ENCODE measurements at places on chromosomes 12 and 14.

DNA sequence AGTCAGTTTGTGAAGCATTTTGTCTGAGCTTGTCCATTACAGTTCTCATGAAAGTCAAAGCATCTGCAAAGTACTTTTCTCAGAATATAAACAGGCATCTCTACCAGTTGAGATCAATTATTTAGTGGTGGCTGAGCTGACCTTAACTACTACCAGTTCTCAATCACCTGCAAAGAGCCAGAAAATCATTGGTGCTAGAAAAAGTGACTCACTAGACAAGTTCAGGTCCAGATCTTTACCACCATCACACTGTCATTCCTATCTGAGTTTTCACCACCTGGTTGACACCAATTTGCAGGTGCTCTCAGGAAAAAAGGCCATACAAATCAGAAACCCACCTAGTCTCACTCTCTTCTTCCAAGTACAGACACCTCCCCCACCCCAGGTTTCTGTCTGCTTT, 33.3 kb downstream of the ITPR2 start:
- DNase-seq = no peak

DNA sequence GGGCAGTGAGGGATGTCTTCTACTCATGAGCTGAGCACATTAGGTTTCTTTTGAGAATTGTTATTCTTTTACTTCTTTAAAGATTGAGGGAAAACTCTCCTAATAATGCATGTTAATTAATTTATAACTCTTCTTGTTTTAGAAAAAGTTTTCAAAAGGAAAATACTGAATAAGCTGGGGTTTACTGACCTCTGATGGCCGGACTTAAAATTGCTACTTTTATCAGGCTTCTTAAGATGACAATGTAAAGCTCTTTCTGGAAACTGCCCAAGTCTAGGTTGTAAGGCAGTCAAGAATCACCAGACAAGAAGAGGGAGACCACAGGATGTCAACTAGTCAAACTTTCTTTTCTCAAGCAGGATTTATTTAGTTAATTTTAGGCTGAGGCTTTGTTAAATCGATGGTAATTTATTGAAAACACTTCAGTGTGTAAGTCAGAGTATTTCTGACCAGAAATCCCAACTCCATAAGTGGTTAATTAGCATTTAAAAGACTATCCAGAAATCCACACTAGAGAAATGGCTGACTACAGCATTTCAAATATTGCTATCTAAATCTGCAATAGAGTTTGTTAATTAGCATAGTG, 82.1 kb downstream of the AVPR1A start:
- no peak for DNase-seq

GRCh38 chr14:97036086-97036852, 239.1 kb downstream of the VRK1 start:
- DNase-seq = no peak

- DNase-seq = no peak
Measured at GRCh38 chr12:64125913-64126312, 96.2 kb downstream of the KICS2 start.

GRCh38 chr14:71591231-71591630, 341.0 kb upstream of the RGS6 start:
- DNase-seq = no peak

GRCh38 chr12:90355711-90356355, 599.1 kb downstream of the CCER1 start:
- no peak for DNase-seq

DNA sequence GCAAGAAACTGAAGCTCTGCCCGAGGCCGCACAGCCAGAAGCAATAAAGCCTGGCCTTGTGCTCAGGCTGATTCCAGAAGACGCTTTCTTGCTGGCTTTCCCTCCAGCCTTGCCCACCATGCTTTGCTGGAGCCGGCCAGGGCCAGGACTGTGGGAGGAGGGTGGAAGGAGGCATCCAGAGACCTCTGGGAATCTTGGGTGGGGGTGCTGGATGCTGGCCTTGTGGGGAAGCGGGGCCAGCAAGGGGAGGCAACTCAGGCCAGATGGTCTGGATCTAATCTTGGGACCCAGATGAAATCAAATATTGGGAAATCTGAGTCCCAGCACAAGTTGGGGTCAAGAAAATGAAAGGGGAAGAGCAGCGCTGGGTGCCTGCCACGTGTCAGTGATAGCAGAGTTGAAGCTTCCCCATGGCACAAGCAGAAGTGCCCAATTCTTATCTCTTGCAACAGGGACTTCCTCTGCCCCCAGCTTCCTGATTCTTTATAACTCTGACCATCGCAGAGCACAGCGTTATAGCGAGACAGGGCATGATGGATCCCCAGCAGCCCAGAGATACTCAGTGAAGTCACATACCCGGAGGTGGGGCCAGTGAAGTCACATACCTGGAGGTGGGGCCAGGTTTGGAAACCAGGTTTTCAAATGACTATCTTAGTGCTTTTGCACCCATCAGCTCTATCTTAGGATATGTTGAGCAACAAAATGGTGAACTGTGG, 6.4 kb upstream of the RABGGTA start:
- no peak for DNase-seq

DNA sequence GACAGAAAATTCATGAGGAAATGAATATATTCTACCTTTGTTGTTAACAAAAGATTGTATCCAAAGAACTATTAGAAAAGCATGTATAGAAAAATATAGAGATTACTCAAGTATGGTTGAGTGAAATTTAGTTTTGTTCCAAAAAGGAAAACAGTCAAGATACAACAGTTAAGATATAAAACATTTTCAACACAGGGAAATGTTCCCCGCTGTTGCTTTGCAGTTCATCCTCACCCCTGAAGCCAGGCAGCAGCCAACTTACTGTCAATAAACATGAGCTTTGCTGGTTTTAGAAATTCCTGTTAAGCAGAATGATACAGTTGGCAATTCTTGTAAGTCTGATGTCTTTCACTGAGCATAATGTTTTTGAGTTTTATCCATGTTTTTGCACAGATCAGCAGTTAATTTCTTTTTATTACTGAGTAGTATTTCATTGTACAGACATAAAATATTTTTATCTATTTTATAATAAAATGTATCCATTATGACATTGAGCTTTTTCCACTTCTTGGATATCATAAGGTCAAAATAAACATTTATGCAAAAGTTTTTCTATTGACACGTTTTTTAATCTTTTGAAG, 1.2 kb upstream of the CLEC2B start:
- no peak for DNase-seq

DNA sequence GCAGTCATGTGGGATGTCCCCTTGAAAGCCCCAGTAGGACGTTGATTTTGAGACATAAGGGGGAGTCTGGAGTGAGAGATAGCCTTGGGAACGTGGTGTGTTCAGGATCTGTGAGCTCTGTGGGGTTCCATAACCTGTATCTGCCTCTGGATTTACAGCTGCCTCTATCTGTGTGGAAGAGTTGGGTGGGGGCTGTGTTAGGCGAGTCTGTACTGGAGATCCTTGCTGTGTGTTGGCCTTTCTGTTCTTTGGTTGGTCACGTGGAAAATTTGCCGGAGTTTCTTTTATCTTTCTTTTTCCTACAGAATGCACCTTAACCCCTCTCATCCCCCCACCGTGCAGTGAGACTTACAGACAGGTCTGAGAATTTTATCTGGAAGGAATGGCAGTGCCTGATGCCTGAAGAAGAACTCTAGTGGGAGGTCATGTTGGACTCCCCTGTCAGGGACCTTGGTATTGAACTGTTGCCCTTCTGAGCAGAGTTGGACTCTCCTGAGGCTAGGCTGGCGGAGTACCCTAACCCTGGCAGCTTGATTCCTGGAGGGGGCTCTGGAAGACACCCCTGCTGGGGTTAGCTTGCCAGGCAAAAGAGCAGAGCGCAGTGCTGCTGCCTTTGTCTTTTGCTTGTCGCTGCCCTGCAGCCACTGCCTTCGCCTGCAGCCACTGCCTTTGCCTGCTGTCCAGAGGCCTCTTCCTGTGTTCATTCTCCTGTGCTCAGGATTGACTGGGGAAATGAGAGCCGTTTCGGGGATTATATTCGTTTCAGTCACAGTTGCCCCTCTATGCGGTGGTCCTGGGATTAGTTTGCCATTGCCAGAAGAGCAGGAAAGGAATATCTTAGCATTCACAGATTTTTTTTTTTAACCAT, 34.1 kb downstream of the ZNF664 start:
- no peak for DNase-seq

- DNase-seq = no peak
Measured at GRCh38 chr12:27297566-27297965, 35.1 kb upstream of the BMAL2 start.

- DNase-seq = no peak
Measured at GRCh38 chr12:107957459-107957858, 171.6 kb upstream of the WSCD2 start.

DNA sequence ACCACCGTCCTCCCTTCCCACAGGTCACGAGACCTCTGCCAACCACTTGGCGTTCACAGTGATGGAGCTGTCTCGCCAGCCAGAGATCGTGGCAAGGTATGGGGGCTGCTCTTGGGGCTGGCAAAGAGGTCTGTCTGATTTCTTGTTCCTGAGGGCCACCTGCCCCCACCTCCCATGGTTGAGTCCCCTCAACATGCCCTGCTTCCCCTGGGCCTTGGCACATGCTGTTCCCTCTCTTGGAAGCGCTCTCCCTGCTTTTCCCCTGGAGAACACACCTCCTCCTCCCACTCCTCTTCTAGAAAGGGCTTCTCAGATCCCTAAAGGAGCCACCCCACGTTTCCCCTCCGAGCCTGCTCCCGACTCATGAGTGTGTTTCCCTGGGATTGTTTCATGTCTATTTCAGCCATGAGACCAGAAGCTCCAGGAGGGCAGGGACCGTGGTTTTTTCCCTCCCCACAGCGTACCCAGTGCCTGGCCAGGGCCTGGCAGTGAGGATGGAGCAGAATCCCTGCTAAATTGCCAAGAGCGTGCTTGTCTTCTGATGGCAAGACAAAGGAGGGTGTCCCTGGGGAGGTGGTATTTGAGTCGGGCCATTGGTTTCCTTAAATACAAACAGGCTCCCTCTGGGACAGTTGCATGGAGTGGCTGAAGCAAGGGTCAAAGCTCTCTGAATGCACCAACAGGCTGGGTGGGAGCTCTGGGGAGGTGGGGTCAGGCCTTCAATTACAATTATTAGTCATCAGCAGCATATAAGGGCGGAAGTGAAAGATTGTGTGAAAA, 34.1 kb downstream of the CYP46A1 start:
- no peak for DNase-seq

GRCh38 chr12:19674437-19674836, 235.1 kb downstream of the AEBP2 start:
- no peak for DNase-seq

Data from stimulated activated CD4-positive, alpha-beta T cell treated with anti-CD3 and anti-CD28 coated beads, Interleukin-2, amount 100 ng/mL, for 48 hours (primary cell).